ENCODE measurements at places on chromosomes 4 and X. TPM values are rescaled to one million over a fixed set of nuclear protein-coding genes. Genes with fewer than 3 reads are reported as not detected.

The CSAG3 gene
- not detected for total RNA-seq

The PCDH18 gene
- total RNA-seq, result not detected

The MMRN1 gene
- total RNA-seq, result not detected

The F8A3 gene
- 1.0 TPM for total RNA-seq
